ENCODE measurements at places on chromosomes 13 and 19. TPM values are rescaled to one million over a fixed set of nuclear protein-coding genes. Genes with fewer than 3 reads are reported as not detected.

The ZNF8 gene
- 0.93 TPM for total RNA-seq

The PNMA8C gene
- total RNA-seq, result not detected

The THAP8 gene
- 5.9 TPM for total RNA-seq

The LGALS4 gene
- 1.6 TPM for total RNA-seq

The PLA2G4C gene
- 11.0 TPM for total RNA-seq

The TMEM272 gene
- total RNA-seq, result not detected

The CRYL1 gene
- 4.9 TPM for total RNA-seq

The IZUMO4 gene
- 1.8 TPM for total RNA-seq

The ZNF541 gene
- not detected for total RNA-seq

The STOML3 gene
- not detected for total RNA-seq

The MEIOSIN gene
- not detected for total RNA-seq

The CEACAM21 gene
- not detected for total RNA-seq

The KLK6 gene
- 1.1 TPM for total RNA-seq

The PDE4A gene
- 5.3 TPM for total RNA-seq

The SLC25A30 gene
- total RNA-seq, result 6.3 TPM

The FAM124A gene
- 3.2 TPM for total RNA-seq

The WDR87 gene
- not detected for total RNA-seq

The UBE2M gene
- total RNA-seq, result 138 TPM

The SHD gene
- total RNA-seq, result not detected

The VAV1 gene
- 6.1 TPM for total RNA-seq

The CEACAM19 gene
- 13.0 TPM for total RNA-seq

The ADAT3 gene
- total RNA-seq, result 5.8 TPM

The COX7A1 gene
- total RNA-seq, result not detected

The CPB2 gene
- not detected for total RNA-seq

The SPACA4 gene
- not detected for total RNA-seq

The LIM2 gene
- total RNA-seq, result not detected

The TRPC4 gene
- total RNA-seq, result not detected

The BBC3 gene
- total RNA-seq, result 25.6 TPM

The CASP14 gene
- total RNA-seq, result not detected

The SYCN gene
- not detected for total RNA-seq

The FAM216B gene
- total RNA-seq, result not detected

Data from A549 treated with ZK216348 at 1 μM for 4 hours (cell line).